ENCODE measurements at places on chromosomes 7 and 10.

DNA sequence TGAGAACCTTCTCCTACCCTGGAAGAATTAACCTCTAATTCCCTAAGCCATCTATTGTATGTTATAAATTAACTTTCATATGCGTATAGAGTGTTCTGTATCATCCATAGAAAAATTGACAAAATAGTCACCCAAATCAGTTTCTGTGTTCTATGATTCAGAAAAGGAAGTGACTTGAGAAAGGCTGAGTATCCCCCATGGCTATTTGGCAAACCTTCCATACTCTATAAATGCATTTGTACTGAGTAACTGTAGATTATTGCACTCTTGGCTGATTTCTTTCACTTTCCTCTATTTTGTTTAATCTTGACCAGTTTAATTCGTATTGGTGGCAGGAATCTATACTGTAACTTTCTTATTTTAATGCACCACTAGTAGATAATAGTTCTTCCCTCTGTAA, 182.2 kb downstream of the HTR7 start:
- DNase-seq, result no peak

DNA sequence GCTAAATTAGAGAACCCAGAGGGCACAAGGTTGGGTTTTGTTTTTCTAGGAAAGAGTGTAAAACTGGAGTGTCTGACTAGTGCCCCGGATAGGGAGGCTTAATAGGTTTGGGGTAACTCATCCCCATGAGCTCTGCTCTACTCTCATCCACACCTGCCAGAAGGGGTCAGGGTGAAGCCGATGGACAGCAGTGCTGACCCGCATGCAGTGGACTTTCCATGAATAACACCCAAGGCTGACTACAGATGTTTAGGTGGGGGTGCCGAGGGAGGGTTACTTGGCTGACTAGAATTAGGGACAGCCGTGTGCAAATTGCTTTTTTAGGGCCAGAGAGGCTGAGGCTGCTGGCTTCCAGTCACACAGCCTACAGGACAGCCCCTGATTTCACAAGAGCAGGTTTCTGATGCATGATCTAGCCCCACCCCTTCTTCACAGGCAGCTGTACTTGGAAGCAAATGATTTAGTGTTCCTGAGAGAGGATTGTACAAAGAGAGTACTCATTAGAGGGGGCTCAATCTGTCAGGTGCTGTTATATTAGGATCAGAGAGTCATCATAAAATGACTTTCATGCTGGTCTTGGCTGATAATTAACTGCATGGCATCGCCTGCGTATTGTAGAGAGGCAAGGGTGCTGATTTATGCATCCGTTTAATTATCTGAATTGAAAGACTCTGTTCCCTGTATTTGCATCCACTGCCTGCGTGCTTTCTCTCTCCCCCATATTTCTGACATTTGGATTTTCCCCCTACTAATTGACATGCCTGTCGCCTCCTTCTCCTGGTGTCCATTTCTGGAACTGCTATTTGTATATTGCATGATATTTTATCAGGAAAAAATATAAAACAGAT, 9.5 kb downstream of the INHBA start:
- DNase-seq, result no peak

GRCh38 chr10:50447691-50448090, 176.1 kb downstream of the SGMS1 start:
- DNase-seq, result no peak

DNA sequence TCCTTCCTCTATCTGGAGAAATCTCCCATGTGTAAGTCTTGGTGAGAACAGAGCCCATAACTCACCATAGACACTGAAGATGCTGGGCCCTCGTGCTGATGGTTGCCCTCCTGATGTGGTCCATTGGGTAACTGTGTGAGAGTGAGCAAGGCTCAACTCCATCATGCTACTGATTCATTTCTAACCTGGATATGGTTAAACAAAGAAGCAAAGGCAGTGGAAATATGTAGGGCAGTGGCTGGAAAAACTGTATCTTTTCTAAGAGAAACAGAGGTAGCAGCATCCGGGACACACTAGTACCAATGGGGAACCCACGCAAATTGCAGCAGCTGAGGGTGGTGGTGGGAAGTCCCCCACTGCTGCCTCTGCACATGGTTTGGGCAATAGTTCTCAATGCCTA, 221.7 kb downstream of the KLF6 start:
- no peak for DNase-seq

DNA sequence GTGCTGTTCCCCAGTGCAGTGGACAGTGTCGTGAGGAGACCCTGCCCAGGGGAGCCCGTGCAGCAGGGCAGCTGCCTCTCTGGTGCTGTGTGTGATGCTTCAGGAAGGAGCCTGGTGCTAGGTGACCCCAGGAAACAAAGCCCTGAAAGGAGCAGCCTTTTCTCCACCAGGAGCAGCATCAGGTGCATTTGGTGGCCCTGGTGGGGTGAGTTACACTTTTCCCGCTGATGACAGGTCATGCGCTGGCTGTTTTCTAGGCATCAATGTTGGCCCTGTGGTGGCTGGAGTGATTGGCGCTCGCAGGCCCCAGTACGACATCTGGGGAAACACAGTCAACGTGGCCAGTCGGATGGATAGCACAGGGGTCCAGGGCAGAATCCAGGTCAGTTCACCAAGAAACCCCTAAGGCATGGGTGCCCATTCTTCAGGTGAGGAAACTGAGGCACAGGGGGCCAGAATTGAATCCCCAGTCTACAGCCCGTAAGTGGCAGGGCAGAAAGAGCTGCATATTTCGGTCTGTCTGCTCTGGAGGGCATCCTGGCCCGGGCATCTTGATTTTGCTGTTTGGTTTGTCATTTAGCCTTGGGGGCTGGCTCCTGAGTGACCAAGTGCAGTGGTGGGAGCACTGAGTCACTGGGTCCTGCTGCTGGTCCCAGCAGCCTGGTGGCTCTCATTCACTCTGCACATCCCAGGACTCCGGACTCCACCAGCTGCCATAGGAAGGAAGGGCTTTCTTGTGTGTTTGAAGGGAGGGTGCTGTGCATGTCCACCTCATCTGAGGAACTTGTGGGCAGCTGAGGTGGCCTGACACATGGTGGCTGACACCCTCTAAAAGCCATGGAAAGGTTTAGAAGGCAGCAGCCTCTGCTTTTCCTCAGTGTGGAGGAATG, 136.3 kb downstream of the ADCY1 start:
- DNase-seq, result no peak

DNA sequence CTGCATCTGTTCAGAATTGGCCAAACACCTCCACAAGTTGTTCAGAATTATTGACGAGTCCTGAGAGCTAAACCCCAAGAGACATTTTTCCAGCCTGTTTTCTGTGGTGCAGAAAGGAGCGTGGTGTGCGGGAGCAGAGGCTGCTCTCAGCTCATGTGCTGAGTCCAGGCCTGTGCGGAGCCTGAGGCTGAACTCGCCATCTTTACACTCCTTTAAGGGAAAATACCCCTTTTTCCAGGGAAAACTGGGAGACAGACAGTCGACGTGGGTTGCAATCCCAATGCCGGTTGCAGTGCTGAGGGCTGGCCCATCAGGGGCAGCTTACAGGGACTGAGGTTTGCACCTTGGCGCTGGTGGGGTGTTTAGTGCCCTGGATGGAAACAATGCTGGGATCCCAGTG, 112.2 kb downstream of the ADARB2 start:
- DNase-seq, result no peak

DNA sequence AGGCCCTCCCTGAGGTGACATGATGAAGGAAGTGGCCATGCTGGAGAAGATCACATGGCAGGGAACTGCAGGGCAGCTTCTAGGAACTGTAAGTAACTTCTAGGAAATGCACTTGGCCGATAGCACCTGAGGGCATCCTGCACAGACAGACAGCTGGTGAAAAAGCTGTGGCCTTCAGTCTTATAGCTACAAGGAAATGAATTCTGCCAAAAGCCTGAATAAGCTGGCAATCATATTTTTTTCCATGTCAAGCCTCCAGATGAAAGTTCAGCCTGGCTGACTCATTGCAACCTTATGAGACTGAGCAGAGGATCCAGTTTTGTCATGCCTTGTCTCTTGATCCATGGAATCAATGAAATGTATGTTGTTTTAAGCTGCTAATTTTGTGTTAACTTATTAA, 91.1 kb upstream of the CACNA2D1 start:
- DNase-seq, result no peak

GRCh38 chr7:8390262-8390626, 43.2 kb upstream of the NXPH1 start:
- DNase-seq, result no peak

- no peak for DNase-seq
Measured at GRCh38 chr7:150950496-150951180, 27.5 kb downstream of the KCNH2 start.

DNA sequence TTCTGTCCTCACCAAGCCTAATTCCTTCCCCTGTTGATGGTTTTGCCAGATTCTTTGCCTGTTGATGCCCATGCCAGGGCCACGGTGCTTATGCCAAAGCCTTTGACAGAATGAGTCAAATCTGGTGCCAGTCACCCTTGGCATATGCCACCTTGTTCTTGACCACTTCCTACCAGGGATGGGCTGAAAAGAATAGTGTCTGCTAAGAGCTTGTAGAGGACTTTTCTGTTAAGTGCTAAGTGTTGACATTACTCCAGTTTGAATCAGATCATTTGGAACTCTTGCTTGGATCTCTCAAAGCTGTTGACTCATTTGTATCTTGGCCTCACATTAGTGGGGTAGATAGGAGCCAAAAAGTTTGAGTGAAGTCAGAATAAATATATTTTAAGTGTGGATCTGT, 661.2 kb downstream of the AUTS2 start:
- DNase-seq, result no peak

DNA sequence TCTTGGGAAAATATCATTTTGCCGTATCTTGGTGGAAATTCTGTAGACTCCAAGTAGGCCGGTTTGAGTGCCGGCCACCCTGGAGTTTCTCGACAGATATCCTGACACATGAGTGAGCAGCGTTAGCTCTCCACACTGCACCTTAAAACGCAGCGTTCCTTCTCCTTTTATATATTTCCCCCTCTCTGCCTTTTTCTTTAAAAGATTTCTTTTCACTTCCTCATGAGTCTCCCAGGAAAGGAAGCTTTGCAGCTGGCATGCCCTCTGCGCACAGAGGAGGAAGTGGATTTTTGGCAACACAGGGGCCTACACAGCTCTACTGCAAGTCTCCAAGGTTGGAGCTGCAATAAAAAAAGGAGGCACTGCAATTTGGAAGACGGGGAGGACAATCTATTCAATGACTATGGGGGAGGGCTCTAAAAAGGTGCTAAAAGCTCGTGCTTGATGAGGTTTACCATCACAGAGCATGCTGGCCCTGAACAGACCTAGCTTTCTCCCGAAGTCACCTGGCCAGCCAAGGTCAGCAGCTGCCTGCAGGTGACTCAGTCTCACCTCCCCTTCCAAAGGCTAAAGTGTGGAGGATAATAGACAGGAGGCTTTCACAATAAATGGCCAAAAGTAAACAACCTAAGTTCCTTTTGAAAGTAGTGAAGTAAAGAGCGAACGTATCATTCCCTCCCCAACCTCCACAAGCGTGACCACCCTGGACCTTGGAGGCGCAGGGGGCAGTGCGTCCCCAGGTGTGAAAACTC, 252.8 kb downstream of the ZMYND11 start:
- no peak for DNase-seq

GRCh38 chr10:97456034-97456685, 10.2 kb downstream of the ZDHHC16 start:
- DNase-seq, result no peak

GRCh38 chr7:19984231-19984632, 210.8 kb upstream of the TMEM196 start:
- DNase-seq, result no peak

GRCh38 chr7:98034081-98035035, 44.4 kb upstream of the OCM2 start:
- no peak for DNase-seq

GRCh38 chr7:140390034-140390433, 8.3 kb downstream of the SLC37A3 start:
- no peak for DNase-seq

DNA sequence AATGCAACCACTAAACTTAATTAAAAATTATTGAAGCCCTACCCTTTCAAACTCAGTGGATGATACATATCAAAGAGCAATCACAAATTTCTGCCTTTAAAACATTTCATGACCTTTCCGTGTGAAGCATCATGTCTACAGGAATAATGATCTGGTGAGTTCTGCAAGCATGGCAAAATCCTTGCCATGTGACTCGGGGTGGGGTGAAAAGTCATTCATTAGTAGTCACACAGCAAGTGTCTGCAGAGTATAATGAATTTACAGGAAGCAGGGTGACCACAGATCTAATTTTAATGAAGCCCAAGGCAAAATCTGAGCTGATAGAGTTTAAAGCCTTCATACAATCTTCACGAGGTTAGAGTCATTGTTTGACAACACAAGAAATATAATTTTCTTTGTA, 351.9 kb downstream of the THSD7A start:
- DNase-seq, result no peak

DNA sequence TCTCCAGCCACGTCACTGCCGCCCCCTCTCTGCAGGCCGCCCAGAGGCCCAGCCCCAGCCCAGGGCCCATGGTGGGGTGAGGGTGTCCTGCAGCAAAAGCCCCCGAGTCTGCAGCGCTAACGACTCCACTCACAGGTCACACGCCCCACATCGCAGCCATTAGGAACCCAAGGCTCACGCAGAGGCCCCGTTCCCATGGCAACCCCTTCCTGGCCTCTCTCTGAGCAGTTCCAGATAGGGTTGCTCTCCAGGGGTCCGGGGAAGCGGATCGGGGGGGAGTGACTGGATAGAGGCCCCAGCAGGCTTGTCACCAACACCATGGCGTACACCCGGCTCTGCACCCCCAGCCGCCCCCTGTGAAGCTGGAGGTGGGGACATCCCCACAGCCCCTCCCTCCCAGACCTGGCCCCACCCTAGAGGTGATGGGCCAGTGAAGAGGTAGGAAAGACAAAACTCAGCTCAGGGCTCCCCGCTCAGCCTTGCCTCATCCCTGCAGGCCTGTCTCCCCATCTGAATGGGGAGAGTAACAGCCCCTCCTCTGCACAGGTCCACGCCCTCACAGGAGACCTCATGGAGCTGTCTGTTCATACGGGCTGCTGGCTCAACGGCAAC, 41.2 kb downstream of the TNRC18 start:
- DNase-seq, result no peak

DNA sequence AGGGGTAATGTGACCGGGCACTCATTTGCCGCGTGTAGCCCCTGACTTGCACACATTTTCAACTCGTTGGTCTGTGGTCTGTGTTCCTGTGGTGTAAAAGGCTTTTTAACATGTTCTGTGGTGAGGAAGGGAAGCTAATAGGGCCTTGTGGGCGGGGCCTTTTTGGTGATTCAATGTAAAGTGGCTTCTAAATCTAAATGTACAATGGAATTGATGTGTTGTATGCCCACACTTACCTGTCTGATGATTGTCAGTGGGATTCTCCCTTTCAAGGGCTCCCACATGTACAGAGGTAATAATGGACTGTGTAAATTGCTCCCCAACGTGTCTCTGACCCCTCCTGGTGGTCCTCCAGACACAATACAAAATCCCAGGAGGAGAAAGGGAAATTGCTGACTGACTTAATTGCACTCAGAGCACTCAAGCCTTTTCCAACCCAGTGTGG, 43.1 kb upstream of the GATAD1 start:
- no peak for DNase-seq

DNA sequence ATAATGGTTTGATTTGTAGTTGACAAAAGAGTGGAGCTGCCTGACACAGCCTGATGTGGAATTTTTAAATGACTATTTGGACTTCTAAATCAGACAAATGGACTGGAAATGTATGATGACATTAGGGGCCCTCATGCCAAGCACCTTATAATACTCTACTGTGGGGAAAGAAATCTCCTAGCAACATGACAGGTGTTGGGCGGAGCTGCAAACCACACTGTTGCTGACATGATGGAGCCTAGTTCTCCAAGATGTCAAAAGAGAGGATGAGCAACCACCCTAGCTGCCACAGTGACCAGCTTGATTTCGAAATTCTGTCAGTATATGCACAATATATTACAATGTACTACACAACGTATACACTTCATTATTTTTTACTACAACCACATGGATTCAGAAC, 65.8 kb downstream of the RHOBTB1 start:
- DNase-seq, result no peak

- no peak for DNase-seq
Measured at GRCh38 chr10:51838471-51838870, 139.1 kb upstream of the CSTF2T start.
